IPS DF 6.9 (cell line): ENCODE measurements at places on chromosomes 3 and 15.

DNA sequence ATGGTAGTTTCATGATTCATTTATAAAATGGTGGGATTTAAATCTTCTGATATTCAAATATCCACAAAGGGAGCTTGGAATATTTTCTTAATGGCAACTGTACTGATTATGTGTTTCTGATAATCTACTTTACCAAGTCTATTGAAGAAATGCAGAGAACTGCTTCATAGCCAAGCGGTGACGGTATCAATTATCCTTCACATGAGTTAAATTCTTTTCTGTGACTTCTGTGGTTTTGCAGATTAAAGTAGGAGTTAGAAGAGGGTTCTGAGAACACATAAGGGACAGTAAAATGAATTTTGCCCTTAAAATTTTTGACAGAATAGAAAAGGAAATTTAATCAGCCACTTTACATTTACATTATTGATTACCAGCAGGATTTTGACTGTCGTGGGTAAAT lies 563.2 kb downstream of the GBE1 start:
- H3K36me3 ChIP-seq = no peaks in the 10 kb centered on the region
- H3K27ac ChIP-seq = no peak overlapping the region
- H3K27me3 ChIP-seq = no peaks in the 10 kb centered on the region
- DNase-seq = no peak
- no peak overlapping the region for H3K4me3 ChIP-seq

DNA sequence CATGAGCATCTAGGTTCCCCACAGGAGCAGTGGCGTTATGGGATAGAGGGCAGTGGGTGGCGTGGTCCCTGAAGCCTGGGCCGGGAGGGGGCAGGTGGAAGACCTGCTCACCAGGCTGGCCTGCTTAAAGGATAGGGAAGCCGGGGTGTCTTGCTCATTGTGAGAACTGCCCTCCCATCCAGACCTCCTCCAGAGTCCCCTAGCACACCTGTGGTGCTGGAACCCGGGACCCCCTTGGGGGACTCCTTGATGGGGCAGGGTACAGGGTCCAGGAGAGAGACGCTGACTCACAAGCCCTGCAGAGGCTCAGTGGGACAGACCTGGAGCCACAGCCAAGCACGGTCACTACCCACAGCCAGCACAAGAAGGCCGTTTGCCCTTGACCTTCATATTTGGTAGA lies 2.8 kb upstream of the RHCG start:
- H3K36me3 ChIP-seq = no peaks in the 10 kb centered on the region
- peaks cover 4% of the 10 kb centered on the region; the same call in 1 of the 2 replicates for H3K27me3 ChIP-seq
- no peaks in the 10 kb centered on the region for H3K4me1 ChIP-seq
- no peak for DNase-seq
- no peak overlapping the region for H3K27ac ChIP-seq
- no peak overlapping the region for H3K4me3 ChIP-seq

DNA sequence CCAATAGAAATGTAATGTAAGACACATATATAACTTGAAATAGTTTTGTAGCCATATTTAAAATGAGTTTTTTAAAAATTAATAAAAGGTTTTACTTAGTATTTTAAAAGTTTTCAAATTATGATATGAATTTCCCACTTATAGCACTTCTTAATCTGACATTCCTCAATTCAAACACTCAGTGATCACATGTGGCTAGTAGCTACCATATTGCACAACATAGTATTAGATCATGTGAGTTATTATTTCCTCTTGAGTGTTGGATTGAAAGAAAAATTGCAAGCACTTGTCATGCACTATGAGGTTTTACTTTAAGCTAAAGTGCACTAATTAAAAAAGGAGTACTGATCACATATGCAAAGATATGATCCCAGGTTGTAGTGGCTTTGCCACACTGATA lies 453.4 kb upstream of the ROBO2 start:
- H3K27me3 ChIP-seq = no peaks in the 10 kb centered on the region
- H3K4me3 ChIP-seq = no peak overlapping the region
- DNase-seq = no peak
- no peak overlapping the region for H3K27ac ChIP-seq
- no peaks in the 10 kb centered on the region for H3K36me3 ChIP-seq

- peaks cover 2% of the 10 kb centered on the region for H3K4me1 ChIP-seq
- no peaks in the 10 kb centered on the region for H3K27me3 ChIP-seq
- no peak overlapping the region for H3K4me3 ChIP-seq
- no peak overlapping the region for H3K27ac ChIP-seq
- H3K36me3 ChIP-seq = peaks cover 6% of the 10 kb centered on the region
- DNase-seq = no peak
Measured at GRCh38 chr15:98896002-98896721, 111.4 kb downstream of the PGPEP1L start.

GRCh38 chr3:78129707-78130106 lies 1089.8 kb downstream of the ROBO2 start:
- DNase-seq = no peak
- H3K36me3 ChIP-seq = no peaks in the 10 kb centered on the region
- no peak overlapping the region for H3K27ac ChIP-seq
- H3K4me1 ChIP-seq = no peaks in the 10 kb centered on the region
- no peak overlapping the region for H3K4me3 ChIP-seq

- H3K4me1 ChIP-seq = no peaks in the 10 kb centered on the region; the same call in 1 of the 2 replicates
- no peaks in the 10 kb centered on the region for H3K27me3 ChIP-seq
- H3K36me3 ChIP-seq = no peaks in the 10 kb centered on the region; the same call in 1 of the 2 replicates
Measured at GRCh38 chr3:12822725-12823373, 18.5 kb downstream of the RPL32 start.
